Left hindlimb (tissue), 1 donor: ENCODE measurements at places on chromosomes 16 and 17.
A peak's percentile ranks its signal among the peaks of the same experiment; 100 is the strongest.

- DNase-seq = no peak
Measured at GRCh38 chr17:76884995-76885893, 17.0 kb downstream of the MGAT5B start.

DNA sequence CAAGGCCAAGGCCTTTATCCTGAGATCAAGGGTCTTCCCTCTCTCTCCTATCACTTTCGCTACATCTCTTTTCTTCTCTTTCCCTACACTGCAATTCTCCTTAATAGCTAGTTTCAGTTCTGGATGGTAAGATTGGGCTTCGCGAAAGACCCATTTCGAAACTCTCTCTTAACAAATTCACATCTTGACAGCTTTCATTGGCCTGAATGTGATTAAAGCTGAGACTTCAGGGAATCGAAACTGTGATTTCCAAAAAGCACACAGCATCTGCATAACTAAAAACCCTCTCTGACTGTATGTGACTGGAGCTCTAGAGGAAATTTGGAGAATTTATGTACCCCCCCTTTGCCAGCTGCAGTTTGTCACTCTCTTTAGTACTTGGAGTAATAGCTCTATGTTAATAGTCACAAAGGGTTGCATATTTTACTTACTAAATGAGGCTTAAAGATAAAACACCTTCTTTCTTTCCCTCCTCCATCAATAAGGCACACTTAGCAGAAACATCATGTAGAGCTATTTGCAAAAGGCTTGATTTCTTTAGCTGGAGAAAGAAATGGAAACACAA lies 105.3 kb upstream of the FAM20A start:
- no peak for DNase-seq

DNA sequence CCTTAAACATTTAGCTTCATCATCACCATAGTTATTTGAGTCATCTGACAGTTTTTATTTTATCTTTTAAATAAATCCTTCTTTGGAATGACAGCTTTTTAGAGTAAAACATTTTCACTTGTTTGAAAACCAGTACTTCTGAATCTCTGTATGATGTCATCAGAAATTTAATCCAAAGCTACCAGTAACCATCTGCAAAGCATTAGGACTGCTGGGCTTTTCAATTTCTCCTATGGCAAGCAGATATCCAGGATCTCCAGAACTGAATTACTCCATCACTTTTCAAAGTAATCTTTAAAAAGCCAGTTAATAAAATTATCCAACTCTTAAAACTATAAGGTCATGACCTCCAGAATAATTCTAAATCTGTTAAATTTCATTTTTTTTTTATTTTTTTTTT lies 51.5 kb downstream of the CHCT1 start:
- DNase-seq = no peak

DNA sequence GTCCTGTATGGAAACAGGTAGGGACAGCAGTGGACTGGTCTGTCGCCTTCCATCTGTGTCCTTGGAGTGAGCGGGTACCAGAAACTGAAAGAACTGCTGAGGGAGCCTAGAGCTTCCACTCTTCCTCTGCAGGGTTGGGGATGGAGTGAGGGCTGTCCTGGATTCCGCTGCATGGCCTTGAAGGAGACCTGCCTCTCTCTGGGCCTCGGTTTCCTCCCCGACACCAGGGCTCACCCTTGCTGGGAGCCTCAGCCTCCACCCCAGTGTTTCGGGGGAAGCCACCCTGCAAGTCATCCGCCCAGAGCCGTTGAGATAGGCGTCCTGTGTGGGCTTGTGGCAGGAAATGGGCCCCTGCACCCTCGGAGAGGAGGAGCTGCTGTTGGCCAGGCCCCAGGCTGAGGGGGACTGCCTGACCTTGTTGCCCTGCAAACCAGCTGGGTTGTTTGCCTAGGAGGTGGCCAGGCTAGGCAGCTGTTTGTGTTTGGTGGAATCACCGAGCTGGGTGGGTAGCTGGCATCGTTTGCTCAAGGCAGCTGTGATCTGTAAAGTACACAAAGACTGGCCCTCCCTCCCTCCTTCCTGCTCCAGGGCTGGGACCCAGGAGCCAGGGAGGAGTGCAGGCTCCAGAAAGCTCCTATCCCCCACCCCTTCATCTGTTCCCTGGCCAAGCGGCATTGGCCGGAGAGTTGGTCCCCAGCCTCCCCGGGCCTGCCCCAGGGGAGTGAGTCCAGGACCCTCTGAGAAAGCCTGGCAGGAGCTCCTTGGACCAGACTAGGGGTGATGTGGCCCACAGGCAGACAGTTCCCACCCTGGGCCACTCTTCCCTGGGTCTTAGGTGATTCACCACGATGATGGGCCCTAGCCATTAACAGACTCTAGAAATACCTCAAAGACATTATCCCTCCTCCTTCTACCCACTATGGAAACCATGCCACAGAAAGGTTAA lies 1.3 kb downstream of the RAB37 start:
- no peak for DNase-seq

DNA sequence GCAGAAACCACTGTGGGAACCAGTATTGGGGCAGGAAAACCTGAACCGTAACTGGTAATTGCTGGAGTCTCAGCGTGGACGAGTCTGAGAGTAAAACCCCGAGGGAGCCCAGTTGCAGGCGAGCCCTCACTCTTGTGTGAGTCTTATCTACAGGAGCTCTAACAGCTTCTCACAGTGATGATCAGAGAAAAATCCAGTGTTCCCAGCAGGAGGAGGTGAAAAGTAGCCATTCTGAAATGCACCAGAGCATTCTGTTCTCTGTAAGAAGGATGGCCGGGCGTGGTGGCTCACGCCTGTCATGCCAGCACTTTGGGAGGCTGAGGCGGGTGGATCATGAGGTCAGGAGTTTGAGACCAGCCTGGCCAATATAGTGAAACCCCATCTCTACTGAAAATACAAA lies 161.2 kb downstream of the COPRS start:
- DNase-seq = no peak

DNA sequence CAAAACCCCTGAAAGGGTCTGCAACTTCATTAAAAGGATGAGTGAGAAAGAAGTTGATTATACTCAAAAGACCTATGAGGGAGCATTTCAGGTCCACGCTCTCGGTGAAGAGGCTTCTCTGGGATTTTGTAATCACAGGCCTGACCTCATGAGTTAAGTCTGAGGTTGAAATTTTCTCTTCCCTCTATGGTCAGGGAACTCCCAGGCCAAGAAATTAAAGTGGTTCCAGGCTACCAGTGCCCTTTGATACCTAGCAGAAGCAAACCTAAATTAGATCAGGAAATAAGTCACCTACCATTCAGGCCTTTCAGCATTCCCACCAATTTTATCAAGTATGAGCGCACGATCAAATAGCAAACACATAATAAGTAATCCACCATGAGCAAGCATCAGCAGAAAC lies 27.9 kb downstream of the MBTD1 start:
- no peak for DNase-seq

GRCh38 chr16:87295661-87296531 lies 21.3 kb downstream of the C16orf95 start:
- DNase-seq = no peak

DNA sequence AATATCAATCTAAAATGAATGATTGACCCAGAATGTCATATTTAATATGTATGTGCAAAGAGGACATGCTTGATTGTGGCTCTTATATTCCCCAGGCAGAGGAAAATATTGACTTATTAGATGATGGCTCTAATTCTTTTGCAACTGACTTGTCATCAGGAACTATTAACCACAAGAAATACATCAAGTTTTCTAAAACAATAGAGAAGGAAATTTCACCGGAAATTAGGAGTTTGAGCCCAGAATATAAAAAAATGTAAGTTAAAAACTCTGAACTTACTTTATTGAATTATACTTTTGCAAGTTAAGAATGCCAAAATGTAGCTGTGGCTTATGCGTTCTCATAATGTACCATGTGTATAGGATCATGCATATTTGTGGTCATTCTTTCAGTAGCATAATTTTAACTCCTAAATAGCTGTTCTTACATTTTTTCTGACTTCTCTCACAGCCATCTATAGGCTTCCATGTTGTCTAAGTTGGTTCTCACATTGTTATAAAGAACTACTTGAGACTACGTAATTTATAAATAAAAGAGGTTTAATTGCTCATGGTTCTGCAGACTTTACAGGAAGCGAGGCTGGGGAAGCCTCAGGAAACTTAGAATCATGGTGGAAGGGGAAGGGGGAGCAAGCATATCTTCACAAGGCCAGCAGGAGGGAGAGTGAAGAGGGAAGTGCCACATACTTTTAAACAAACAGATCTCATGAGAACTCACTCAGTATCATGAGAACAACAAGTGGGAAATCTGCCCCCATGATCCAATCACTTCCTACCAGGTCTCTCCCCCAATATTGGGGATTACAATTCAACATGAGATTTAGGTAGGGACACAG lies 11.6 kb downstream of the EFCAB13 start:
- DNase-seq = no peak

DNA sequence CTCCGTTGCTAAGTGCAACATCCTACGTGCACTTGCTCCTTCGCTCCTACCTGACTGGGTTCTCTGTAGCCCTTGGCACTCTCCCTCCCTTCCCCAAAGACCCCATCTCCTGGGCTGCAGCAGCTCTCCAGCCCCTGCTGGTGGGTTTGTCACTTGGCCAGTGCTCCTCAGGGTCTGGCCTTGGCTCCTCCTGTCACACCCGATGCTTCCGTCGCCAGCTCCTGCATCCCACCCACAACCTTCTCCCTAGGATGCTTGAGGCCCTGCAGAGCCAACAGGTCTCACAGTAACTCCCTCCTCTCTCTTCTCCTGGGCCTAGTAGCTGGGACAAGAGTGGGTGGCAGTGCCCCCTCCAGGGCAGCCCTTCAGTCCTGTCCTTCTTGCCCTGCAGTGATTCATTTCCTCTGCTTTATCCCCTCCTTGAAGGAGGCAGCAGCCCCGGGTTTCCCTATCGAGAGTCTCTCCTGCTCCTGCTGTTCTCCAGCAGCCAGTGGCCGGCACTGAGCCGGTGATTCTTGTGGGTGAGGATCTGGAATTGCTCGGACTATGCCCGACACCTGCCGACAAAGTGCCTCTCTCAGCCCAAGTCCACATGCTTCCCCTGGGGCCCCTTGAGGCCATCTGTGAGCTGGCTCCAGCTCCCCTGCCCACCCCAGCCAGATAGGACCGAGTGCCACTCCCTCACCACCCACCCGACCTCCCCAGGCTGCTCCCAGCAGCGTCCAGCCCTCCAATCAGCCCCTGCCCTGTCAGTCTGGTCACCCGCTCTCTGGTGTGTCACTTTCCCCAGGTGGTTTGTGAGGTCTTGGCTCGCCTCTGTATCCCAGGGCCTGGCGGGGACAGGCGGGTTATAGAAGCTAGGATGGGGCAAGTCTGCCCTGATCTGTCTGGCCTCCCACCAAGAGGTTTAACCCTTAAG lies 3.8 kb downstream of the LITAFD start:
- DNase-seq = peak; percentile 36

- DNase-seq = no peak
Measured at GRCh38 chr17:43453331-43453812, 30.4 kb upstream of the DHX8 start.
